ENCODE measurements at places on chromosomes 7 and 10.

DNA sequence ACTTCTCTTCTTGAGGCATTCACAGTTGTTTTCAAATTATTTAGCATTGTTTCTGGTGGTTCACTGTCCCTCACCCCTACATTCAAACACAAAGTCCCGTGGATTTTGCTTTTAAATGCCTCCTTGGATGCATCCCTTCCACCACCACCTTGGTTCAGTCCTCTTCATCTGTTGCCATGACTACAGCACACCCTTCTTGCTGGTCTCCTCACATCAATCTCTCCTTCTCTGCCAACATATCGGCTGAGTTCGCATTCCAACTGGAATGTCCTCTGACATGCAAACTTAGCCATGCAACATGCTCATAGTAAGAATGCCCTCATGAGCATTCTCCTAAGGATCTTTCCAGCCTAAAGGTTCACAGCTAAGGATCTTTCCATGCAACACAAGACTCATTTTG, 198.3 kb upstream of the AGK start:
- no peak for DNase-seq

GRCh38 chr10:72753760-72754231, 61.9 kb downstream of the MCU start:
- no peak for DNase-seq

GRCh38 chr10:112963835-112964234, 13.8 kb downstream of the TCF7L2 start:
- no peak for DNase-seq

DNA sequence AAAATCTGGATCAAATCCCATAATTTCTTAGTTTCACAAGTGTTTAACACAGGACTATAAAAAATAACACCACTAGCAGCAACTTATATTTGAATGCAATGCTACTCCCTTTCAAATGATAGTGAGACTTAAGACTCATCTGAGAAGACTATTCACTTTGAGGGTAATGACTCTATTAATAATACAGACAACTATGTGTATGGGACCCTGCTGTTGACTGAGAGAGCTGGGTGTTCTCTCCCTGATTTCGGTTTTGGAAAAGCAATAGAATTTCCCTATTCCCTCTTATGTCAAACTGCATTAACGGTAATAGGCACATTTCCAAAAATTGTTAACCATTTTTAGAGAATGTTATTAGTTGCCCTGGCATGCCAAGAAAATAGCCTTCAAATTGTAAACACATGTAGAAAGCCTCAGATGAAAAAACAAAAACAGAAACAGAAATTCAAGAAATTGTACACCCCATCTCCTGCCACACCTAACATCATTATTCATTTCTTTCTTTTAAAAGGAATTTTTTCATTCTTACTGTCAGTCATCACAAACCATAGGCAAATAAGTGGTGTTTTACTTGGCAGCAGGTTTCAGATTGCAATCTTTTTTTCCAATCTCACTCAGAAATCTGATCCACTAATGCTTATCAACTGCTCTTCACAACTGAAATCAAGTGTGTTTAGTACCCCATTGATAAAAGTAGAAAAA, 153.7 kb downstream of the TFPI2 start:
- DNase-seq: no peak

DNA sequence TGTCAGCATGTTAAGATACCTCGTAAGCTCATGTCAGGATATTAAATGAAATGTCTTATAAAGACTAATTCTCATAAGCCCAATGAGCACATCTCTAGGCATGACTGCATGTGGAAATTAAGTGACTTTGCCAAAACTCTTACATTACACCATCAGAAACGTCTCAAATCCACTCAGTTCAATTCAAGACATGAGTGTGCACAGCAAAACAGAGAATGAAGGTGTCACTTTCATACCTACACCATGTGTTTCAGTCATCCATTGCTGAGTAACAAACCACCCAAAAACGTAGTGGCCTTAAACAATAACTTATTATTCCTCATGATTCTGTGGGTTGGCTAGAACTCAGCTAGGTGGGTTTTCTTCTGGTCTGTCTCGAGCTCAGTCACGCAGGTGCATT, 99.8 kb downstream of the ATE1 start:
- DNase-seq: no peak

DNA sequence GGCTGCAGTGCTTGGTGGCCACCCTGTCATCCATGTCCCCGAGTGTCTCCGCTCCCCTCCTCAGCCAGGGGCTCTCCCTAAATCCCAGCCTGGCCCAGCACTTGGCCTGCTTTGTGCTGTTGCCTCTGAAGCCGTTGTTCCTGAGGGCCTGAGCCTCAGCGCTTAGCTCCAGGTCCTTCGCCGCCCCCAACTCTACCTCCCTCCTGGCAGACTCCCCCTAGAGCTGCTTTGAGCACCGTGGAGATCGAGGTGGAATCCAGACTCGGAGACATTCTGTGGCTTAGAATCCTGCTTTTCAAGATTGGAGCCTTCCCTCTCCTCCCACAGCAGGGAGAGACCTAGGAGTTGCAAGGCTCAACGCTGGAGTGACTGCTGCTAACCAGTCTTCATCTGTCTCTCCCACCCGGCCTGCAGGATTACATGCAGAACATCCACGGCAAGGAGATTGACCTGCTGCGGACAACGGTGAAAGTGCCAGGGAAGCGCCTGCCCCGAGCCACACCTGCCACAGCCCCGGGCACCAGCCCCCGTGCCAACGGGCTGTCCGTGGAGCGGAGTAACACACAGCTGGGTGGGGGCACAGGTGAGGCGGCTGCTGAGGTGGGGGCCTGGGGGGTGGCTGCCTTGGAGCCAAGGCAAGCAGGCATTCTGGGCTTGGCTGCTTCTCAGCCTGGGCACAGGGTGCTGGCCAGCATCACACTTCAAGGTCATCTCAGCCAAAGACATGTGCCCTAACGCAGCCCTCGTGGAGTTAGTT, 33.3 kb downstream of the GBX1 start:
- DNase-seq: no peak

- no peak for DNase-seq
These were observed 98.3 kb downstream of the MKLN1 start for GRCh38 chr7:131425992-131426391.

- no peak for DNase-seq
These were observed 31.8 kb downstream of the DOCK1 start for GRCh38 chr10:126937026-126937425.

DNA sequence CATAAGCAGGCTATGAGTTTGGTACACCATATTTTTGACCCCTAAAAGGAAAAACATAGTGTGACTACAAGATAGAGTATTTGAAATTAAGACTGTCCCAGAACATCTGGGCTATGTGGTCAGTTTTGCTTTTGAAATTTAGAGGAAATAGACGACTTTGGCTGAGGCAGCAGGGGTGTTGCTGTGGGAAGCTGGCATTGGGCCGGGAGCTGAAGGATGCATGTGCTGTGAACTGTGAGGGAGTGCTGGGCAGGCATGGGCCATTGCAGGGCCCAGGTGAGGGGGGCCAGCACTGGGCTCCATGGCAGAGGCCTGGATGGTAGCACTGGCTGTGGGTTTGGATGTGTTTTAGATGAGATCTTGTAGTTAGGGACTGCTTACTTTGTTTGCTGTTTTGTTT, 168.3 kb downstream of the BMPER start:
- no peak for DNase-seq

- no peak for DNase-seq
These were observed 73.4 kb upstream of the BTBD16 start for GRCh38 chr10:122197611-122198222.

DNA sequence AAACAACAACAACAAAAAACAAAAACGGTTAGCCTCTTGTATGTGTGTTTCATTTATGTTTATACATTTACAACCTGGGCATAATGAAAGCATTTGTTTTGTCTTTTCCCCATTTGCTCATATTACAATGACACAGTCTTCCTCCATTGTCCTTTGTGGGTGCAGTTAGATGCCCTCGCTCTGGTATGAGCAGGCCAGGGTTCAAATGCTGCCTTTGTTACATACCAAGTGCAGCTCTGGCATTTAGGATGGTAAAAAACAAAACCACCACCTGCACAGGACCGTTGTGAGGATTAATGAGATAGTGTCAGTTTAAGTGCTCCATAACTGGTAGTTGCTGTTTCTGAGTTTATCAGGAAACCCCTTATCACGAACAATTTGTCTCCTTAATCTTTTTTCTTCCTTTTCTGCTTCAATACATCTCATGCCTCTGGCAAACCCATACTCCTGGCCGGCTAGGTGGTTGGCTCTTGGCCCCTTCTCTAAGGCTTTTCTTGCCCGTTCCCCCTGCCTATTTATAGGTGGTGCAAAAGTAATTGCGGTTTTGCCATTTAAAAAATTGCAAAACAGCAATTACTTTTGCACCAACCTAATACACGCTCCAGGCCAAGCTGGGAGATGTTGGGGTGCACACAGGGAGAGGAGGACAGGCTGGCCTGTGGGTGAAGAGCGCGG, 18.6 kb upstream of the TMEM225B start:
- DNase-seq: no peak

DNA sequence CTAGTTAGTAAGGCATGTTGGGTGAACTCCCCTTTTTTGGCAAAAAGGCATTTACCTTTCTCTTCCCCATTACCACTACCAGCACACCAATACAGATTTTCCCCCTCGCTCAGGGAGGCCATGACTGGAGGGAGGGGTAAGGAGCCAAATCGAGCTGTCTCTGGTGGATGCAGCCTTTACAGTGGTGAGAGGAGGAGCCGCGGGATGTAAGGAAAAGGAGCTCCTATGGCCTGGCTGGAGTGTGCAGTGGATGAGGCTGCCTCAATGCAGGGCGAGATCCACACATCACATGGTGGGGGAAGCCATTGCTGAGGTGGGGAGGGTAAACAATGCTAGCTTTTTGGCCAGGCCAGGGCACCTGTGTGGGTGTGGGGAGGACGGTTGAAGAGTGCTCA, 416.2 kb downstream of the EXOC4 start:
- DNase-seq: no peak

GRCh38 chr10:71408436-71409225, 11.9 kb downstream of the CDH23 start:
- DNase-seq: no peak

- DNase-seq: no peak
These were observed 9.5 kb upstream of the BLNK start for GRCh38 chr10:96280859-96281258.

DNA sequence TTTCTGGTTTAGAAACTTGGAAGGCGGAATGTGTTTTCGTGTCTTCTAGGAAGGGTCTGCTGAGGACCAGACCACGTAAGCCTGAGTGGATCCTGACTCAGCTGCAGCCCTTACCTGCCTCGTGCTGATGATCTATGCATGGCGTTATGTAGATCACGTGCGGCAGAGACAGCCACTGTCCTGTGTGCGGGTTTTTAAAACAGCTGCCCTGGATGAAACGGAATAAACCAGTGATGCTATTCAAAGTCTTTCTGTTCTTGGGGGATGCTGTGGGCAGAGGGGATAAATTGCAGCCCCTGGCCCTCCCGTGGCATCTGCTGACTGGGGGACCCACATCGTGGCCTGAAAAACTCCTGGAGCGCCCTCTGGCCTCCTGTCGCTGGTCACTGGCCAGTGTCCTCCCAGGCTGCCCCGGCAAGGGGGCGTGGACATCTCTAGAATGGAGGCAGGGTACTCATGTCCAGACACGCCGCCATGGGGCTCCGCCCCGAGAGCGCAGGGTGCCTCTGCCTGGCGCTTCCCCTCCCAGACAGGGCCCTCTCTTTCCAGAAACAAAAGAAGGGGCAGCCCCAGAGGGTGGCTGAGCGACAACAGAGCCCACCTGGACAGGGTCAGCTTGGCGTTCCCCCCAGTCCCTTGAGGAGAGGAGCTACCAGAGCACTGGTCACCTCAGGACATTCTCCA, 13.2 kb downstream of the ALKBH4 start:
- DNase-seq: no peak

DNA sequence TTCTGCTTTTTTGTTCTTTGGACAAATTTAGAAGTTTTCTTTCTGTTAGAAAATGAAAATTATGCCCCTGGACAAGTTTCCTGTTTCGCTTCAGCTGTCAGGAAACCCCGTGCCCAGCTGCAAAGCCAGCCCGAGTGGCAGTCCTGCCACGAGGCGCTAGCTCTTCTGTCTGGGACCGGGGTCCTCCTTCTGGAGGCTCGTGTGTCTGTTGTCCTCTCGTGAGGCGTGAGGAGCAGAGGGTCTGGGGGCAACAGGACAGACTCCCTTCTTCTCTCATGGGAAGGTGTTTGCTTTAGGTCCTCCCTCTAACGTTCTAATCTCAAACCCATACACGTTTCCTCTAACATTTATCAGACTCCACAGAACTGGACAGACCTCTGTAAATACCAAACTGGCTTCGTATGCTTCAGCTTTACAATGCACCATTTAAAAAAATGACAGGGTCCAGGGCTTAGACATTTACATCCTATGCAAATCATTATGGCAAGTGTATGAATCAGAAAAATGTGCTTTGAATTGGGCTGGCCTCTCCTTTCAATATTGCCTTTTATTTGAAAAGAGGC, 184.5 kb upstream of the SHH start:
- no peak for DNase-seq

- no peak for DNase-seq
These were observed 203.2 kb upstream of the PPP2R2D start for GRCh38 chr10:131697476-131698128.

DNA sequence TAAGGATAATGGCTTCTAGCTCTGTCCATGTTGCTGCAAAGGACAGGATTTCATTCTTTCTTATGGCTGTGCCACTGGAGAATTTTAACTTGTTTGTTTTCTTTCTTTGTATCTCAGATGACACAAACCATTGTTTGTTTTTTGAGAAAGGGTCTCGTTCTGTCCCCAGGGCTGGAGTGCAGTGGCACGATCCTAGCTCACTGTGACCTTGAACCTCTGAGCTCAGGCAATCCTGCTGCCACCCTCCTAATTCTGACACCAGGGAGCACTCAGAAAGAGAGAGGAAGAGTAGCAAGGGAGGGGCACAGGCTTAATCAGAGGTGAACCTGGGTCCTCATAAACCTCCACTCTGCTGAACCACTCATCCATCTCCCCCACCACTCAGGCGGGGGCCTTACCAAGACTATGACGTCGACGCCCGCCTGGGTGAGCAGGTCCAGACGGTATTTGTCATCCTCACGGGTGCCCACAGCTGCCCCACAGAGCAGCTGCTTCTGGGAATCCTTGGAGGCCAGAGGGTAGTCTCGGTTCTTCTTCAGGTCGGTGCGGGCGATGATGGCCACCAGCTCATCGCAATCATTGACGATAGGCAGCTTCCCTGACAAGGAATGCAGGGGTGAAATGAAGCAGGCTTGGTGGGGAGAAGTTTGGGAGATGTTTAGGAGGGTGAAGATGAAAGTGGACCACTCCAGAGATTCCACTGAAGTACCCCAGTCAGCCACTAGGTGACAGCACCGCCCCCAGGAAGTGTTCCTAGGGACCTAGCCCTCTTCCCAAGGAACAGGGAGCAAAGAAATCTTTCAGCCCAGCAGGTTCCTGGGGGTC, 11.6 kb downstream of the IMPDH1 start:
- no peak for DNase-seq
